Adipose tissue (tissue), 3 donors: ENCODE measurements at places on chromosomes 16 and 17. TPM values are rescaled to one million over a fixed set of nuclear protein-coding genes. Genes with fewer than 3 reads are reported as not detected.

TAC4 gene
- not detected for polyA plus RNA-seq

TMC7 gene
- polyA plus RNA-seq: 1.3 TPM

KRTAP16-1 gene
- not detected for polyA plus RNA-seq

KRTAP4-3 gene
- polyA plus RNA-seq: not detected

CSF3 gene
- 91.0 TPM for polyA plus RNA-seq

MRM1 gene
- 6.0 TPM for polyA plus RNA-seq

ZG16B gene
- 2.4 TPM for polyA plus RNA-seq

EMP2 gene
- 52.4 TPM for polyA plus RNA-seq

OR2C1 gene
- polyA plus RNA-seq: 0.09 TPM

FUS gene
- polyA plus RNA-seq: 79.6 TPM

CDH1 gene
- polyA plus RNA-seq: 4.6 TPM

TMED6 gene
- not detected for polyA plus RNA-seq

CLEC3A gene
- polyA plus RNA-seq: not detected

PHB1 gene
- polyA plus RNA-seq: 85.7 TPM

PPY gene
- not detected for polyA plus RNA-seq

SERPINF2 gene
- polyA plus RNA-seq: 8.9 TPM

PRR29 gene
- polyA plus RNA-seq: 0.09 TPM

CLUH gene
- polyA plus RNA-seq: 37.2 TPM

CXCL16 gene
- 6.6 TPM for polyA plus RNA-seq

USP43 gene
- 0.79 TPM for polyA plus RNA-seq

EVPLL gene
- not detected for polyA plus RNA-seq

IL17C gene
- polyA plus RNA-seq: not detected

MT1F gene
- polyA plus RNA-seq: 341 TPM

TP53TG3F gene
- polyA plus RNA-seq: not detected

NDUFAF8 gene
- 17.7 TPM for polyA plus RNA-seq

HOXB9 gene
- 0.15 TPM for polyA plus RNA-seq
